Astrocyte of the hippocampus (primary cell): ENCODE measurements at places on chromosomes 11 and 22.

DNA sequence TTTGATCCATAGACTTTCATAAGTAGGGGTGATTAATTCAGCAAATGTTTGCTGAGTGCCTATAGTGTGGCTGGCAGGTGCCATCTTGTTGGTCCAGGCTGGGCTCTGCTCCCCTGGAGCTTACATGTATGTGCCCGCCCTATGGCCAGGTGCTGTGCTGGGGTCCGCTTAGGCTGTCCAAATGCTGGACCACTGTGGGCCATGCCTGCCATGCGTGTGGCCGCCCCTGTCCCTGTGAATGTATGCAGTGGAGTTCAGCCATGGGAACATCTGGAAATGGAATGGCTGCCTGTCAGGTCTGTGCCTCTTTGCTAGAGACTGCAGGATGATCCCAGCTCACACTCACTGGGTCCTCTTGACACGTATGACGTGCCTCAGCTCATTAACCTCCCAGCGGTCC, 594.6 kb downstream of the TBC1D22A start:
- DNase-seq = no peak

DNA sequence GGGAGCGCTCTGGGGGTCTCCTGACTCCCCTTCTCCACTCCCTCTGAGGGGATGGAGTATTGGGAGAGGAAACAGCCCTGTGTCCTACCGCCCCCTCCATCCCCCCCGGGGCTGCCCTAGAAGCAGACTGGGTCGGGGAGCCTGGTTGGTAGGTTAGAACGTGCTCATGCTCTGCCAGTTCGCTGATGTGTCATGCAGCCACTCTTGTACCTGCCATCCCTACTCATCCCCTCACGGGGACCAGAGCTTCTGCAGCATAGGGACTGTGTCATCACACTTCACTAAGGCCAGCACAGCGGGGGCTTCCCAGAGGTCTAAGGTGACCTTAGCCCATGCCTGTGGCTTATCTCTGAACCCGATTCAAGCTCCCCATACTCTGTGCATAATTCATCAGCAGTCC, 4.7 kb downstream of the KCNJ1 start:
- no peak for DNase-seq

GRCh38 chr11:10937385-10937771, 79.5 kb upstream of the ZBED5 start:
- no peak for DNase-seq

DNA sequence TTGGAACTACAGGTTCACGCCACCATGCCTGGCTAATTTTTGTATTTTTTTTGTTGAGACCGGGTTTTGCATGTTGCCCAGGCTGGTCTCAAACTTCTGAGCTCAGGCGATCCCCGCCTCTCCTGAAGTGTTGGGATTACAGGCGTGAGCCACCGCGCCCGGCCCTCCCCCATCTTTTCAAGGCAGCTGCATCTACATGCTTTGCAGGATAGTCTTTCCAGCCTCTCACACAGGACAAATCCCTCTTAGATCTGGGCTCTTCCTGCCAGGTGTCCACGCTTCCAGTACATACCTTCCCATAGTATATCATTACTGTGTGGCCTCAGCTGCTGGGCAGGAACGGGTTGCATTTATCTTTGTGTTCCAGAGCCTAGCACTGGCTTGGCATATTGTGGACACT, 49.7 kb downstream of the C11orf96 start:
- DNase-seq = no peak

GRCh38 chr22:22930571-22931556, 43.2 kb downstream of the IGLL5 start:
- DNase-seq = no peak

DNA sequence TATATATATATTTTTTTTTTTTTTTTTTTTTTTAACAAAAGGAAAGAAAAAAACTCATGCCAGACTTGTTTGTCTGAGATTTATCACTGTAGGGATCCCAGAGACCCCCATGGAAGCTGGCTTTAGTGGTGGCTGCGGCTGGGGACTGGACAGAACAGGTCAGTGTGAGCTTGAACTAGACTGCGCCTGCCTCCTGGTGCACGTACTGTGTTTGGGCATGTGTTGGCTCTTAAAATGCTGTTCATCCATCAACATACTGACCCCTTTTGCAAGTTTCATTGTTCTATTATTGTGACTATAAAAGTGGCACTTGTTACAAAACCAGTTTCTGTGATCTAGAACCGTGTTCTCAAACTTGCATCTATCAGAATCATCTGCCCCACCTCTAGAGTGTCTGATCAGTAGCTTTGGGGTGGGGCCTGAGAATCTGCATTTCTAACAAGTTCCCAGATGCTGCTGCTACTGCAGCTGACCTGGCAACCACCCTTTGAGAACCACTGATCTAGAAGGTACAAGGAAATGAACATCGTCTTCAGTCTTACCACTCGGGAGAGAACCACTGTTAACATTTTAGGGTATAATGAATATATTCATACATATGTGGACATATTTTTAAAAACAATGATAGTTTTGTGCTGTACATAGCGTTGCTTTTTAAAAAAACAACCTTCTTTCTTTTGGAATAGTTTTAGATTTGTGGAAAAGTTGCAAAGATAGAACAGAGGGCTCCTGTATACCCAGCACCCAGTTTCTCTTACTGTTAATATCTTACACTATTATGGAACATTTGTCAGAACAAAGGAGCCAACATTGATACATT, 54.0 kb downstream of the ZNRF3 start:
- no peak for DNase-seq

GRCh38 chr11:27437829-27438594, 34.6 kb downstream of the LGR4 start:
- no peak for DNase-seq

DNA sequence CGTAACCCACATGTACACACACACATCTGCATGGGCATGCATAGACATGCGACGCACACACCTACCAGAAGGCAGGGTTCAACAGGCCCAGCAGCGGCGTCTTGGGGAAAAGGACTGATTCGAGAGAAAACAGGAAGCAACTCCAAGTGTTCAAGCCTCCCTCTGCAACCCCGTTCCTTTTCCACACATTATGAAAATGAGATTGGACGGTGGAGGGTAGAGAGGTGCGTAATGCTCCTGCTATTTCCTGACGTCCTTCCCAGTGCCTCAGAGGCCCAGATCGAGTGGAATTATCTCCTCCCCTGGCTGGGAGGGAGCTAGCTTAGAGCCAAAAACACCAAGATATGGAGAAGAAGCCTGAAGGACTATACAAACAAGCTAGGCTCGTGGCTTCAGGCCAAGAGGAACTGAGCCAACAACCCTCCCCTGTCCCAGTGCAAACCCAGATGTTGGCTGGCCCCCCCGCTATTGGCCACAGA, 289.2 kb downstream of the MN1 start:
- DNase-seq = peak; percentile 93
